ENCODE measurements at places on chromosomes 6 and 20.

- DNase-seq = no peak
These were observed 62.5 kb upstream of the ZNFX1 start for GRCh38 chr20:49340161-49340966.

DNA sequence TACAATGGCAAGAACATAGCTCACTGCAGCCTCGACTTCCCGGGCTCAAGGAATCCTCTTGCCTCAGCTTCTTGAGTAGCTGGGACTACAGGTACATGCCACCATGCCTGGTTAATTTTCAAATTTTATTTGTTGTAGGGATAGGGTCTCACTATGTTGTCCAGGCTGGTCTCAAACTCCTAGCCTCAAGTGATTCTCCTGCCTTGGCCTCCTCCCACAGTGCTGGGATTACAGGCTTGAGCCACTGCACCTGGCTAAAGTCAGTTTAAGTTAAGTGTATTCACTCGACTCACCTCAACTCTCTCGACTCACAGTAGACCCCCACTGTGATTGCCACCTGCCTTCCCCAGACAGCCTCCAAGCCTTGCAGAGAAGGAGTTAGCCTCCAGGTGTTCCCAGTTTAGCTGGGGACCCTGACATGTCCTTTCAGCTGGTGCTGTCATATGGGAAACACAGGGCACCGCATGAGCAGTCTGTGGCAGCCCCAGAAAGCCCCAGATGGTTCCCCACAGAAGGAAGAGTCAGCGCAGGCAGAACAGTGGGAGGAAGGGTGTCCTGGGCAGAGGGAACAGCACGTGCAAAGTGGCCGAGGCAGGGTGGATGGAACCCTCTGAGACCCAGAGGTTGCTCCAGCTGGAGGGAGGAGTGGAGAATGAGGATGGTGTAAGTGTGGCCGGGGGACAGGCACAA, 40.4 kb downstream of the CEBPB start:
- DNase-seq = no peak

DNA sequence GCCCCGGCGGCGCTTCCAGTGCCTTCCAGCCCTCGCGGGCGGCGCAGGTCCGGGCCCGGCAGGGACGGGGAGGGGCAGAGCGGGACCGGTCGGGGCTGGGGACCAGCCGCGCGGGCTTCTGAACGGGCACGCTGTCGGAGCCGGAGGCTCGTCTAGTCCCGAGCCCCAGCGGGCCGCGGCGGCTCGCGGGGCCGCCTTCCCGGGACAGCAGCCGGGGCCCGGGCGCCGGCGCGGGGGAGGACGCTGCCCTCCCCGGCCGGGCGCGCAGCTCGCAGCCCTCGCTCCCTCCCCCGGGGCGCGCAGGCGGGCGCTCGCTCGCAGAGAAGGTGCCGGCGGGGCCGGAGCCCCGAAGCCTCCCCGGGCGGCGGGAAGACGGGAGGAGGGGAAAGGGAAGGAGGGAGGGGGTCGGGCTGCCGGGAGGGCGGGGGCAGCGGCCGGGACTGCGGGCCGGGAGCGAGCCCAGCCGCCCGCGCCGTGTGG, 696 bp upstream of the SIRPA start:
- DNase-seq = no peak

GRCh38 chr6:4516206-4516605, 260.0 kb upstream of the CDYL start:
- DNase-seq = no peak

GRCh38 chr6:68732423-68732822, 97.3 kb downstream of the ADGRB3 start:
- no peak for DNase-seq

GRCh38 chr6:150029749-150030148, 4.4 kb upstream of the RAET1L start:
- no peak for DNase-seq

All from skin of body (tissue), 3 donors.